Common myeloid progenitor, CD34-positive (primary cell): ENCODE measurements at places on chromosomes 7 and 10.

- DNase-seq, result no peak
Measured at GRCh38 chr10:77533887-77534278, 103.7 kb downstream of the KCNMA1 start.

- no peak for DNase-seq
Measured at GRCh38 chr10:101087965-101088364, 26.2 kb downstream of the KAZALD1 start.

DNA sequence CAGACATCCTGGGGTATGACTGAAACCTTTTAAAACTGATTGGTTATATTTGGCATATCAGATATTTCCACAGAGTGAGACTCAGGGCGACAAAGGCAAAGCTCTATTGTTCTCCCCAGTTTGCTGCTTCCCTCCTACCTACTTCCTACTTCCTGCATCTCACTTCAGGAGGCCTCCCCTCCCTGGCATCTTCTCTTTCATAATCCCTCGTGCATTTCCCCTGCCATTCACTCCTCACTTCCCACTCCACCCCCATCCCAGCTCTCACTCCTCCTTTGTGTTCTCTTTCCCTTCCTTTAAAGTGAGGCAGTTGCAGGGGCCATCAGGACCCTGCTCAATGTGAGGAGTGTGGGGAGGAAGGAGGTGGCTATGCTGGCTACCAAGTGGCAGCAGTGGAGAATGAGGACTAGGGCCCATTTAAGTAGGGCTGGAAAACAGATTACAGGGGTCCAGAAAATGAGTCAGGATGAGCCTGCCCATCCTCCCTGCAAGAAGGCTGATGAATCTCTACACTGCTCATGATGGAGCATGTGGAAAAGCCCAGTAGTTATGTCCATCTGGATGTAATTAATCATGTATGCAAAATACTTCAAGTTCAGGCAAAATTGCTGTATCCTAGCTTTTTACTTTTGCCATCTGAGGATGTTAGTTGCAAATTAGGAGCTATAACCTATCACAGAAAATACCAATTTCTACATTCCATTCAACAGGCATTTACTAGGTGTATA lies 311.8 kb upstream of the IMMP2L start:
- DNase-seq, result no peak

- DNase-seq, result no peak
Measured at GRCh38 chr7:136513744-136514143, 354.7 kb upstream of the CHRM2 start.

DNA sequence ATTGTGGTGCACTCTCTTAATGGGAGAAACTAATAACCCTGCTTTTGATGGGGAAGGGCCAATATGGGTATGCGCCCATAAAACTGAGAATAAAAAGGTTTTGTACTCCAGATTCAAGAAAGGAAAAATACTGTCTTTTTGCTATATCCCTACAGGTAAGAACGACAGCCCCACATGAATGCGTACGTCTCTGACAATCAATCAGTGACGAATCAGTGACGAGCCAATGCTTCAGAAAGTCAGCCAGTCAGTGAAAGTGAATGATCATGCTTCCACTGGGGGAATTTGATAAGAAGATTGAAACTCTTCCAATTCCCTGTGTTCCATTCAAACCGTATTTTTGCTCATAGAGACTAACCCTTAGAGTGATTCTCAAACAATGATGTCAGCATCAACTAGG lies 26.3 kb downstream of the ARL5B start:
- DNase-seq, result no peak

- DNase-seq, result no peak
Measured at GRCh38 chr10:102814453-102814871, 22.8 kb downstream of the CYP17A1 start.

- no peak for DNase-seq
Measured at GRCh38 chr7:158044482-158044823, 543.2 kb downstream of the PTPRN2 start.

DNA sequence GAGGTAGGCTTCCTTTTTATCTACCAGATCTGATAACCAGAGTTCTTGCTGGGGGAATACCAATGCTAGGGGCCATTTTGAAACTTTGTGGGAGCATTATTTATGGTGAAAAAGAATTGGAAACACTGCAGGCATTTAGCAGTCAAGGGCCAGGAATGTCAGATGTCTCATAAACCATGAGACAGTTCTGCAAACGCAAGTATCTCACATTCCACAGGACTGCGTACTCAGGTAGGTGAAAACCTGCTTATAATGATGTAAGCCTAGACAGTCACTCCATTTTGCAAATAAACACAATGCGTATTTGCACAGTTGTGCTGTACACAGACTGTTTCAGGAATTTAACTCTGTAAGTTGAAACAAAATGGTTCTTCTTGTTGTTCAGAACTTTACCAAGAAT lies 33.9 kb downstream of the ECHDC3 start:
- DNase-seq, result no peak
